Right ventricle myocardium inferior (tissue), 1 donor: ENCODE measurements at places on chromosomes 16 and 17. TPM values are rescaled to one million over a fixed set of nuclear protein-coding genes. Genes with fewer than 3 reads are reported as not detected.

GRCh38 chr17:67863624-67864247 lies 38.4 kb downstream of the BPTF start:
- DNase-seq = no peak

DNA sequence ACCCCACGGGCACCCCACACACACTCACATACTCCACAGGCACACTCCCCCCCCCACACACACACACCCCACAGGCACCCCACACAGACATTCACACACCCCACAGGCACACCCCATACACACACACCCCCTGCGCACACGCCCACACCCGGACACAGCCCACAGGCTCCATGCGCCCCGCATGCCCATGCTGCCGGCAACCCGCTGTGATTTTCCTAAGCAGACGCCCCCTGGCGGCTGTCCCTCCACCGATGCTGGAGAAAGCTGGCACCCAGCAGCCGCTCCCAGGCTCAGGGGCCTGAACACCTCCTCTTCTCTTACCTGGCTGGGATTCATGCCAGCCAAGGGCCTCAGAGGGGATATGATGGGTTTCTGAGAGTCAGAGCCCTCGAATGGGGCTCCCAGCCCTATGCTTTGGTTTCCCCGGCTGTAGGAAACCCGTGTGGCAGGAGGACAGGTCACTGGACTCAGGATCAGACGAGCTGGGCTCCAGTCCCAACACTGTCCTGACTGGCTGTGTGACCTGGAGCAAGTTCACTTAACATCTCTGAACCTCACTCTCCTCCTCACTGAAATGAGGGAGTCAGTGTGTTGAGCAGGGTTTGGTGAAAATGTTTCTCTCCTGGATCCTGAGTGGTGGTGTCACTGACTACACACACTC lies 19.6 kb upstream of the TNFRSF13B start:
- DNase-seq = peak; percentile 94

DNA sequence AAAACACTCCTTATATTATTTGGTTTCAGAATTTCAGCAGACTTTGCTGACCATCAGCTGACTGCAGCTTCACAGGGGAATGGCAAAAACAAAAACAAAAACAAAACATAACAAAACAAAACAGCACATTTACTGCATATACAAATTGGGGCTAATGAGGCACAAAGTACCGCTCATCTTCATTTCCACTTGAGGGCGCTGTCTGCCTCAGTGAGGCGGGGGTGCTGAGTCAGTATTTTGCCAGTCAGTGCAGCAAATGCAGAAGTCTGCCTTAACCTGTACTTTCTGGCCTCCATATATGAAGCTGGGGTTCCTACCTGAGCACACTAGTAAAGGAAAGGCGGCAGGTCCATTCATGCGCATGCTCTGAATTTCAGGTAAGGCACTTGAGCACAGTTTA lies 13.5 kb upstream of the DYNLRB2 start:
- no peak for DNase-seq

DNA sequence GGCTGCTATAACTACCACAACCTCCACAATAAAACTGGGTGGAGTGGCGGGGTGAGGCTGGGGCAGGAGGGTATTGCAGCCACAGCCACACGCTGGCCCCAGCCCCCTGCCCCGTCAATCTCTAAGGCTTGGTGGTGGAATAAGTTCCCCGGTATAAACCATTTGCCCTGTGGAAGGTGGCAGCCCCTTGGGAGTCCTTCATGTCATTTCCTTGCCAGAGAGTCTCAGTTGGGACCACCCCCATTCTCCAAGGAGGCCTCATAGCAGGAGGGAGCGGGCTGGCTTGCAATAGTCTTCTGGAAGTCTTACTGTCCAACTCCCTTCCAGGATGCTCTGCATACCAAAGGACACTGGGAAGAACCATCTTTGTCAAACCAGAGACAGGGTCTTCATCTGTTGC lies 19.4 kb downstream of the CD300A start:
- DNase-seq = no peak

- peak; percentile 89 for DNase-seq
Observed at GRCh38 chr16:71883849-71884638, at the start of gene ZNF821. ZNF821 (minus strand) TSS chr16:71884182; CDS start chr16:71879946, 4,236 bp downstream.

GRCh38 chr16:12084436-12084835 lies 107.9 kb downstream of the SNX29 start:
- no peak for DNase-seq

- DNase-seq = no peak
Observed at GRCh38 chr17:73976676-73977521, 226.6 kb upstream of the RPL38 start.

DNA sequence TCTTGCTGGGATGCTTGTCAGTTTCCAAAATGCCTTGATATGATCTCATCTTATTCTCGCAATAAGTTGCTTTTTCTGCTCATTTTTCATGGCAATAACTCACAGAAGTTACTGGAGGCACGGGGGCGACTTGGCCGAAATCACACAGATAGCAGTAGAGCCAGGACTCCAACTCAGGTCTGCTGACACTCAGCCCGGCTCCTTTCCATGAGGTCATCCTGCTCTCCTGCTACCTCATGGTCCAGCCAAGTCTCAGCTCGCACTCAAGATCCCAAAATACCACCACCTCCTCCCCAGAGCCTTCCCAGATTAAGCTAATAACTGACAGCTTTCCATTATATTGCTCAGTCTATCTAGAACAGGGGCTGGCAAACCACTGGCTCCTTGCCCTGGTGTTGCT lies 269.5 kb downstream of the MAP2K4 start:
- no peak for DNase-seq

- no peak for DNase-seq
Observed at GRCh38 chr17:49365667-49366066, 3.6 kb upstream of the ZNF652 start.

DNA sequence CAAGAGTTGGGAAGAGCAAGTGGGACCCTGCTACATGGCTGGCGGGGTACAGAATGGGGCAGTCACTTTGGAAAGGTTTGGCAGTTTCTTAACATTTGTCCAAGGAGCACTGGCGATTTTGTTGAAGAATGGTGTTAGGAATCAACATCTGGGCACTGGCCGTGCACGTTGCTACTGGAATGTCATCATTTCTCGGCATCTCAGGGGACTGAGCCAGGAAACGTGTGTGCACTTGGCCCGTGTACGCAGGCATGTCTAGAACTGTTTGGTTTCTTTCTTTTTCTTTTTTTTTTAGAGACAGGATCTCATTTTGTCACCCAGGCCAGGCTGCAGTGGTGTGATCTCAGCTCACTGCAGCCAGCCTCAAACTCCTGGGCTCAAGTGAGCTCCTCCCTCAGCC lies 17.3 kb upstream of the FOXK2 start:
- no peak for DNase-seq

DNA sequence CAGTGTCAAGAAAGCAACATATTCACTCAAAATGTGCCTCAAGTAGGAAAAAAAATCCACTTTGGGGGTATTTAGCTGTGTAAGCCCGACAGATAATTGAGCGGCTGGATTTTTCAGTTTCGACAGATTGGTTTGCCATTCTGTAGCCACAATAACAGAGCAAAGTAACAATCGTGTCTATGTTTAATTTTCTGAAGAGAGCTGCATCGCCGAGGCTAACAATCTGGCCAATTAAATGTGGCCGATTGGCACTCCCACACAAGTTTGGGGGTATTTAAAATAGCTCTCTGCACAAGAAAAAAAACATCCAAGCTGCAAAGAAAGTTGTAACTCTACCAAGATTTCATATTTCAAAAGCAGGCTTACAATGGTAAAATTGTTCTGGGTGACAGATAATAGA lies 99.7 kb upstream of the CDH13 start:
- no peak for DNase-seq

DNA sequence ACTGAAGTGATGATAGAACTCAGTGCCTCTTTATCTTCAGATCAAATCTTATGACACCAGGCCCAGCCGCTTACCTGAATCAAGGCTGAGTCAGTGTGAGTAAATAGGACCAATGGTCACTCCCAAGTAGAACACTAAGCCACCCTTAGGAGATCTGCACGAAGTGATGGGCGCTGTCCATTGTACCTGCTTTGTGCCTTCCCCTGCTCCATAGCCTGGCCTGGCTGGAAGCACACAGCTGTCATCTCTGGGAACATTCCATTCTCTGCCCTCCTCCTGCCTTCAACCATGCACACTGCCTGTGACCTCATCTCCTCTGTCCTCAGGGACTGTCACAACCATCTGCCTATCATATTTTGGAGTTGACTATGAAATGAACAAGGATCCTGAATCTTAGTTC lies 279.5 kb upstream of the ASIC2 start:
- DNase-seq = no peak

MMP25 gene
- total RNA-seq = 1.7 TPM
